ENCODE measurements at places on chromosomes 6 and 20.

GRCh38 chr6:91864911-91865310, 1278.0 kb upstream of the MAP3K7 start:
- no peak for DNase-seq
- H3K4me1 ChIP-seq = no peaks in the 10 kb centered on the region
- H3K27ac ChIP-seq = no peak overlapping the region
- no peaks in the 10 kb centered on the region for H3K27me3 ChIP-seq
- no peak overlapping the region for H3K4me3 ChIP-seq

GRCh38 chr6:40582892-40583291, 4.3 kb downstream of the LRFN2 start:
- H3K27me3 ChIP-seq = peaks cover 31% of the 10 kb centered on the region
- no peak overlapping the region for H3K4me3 ChIP-seq
- peaks cover 16% of the 10 kb centered on the region for H3K4me1 ChIP-seq

DNA sequence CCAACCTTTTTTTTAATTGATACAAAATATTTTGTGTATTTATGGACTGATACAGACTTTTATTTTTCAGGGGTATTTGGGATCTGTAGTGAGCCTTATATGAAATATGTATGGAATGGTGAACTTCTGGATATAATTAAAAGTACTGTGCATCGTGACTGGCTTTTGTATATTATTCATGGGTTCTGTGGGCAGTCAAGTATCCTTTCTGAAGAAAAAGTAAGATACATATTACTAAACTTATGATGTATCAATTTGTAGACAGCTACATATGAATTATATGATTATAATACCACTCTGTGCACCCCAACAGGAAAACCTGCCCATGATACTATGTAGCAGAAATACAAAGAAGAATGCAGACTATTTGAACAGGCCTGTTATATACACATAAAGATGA, 47.2 kb downstream of the FIG4 start:
- H3K4me1 ChIP-seq = no peaks in the 10 kb centered on the region
- H3K27me3 ChIP-seq = no peaks in the 10 kb centered on the region
- H3K27ac ChIP-seq = no peak overlapping the region
- H3K36me3 ChIP-seq = peaks cover 1% of the 10 kb centered on the region
- no peak overlapping the region for H3K4me3 ChIP-seq

DNA sequence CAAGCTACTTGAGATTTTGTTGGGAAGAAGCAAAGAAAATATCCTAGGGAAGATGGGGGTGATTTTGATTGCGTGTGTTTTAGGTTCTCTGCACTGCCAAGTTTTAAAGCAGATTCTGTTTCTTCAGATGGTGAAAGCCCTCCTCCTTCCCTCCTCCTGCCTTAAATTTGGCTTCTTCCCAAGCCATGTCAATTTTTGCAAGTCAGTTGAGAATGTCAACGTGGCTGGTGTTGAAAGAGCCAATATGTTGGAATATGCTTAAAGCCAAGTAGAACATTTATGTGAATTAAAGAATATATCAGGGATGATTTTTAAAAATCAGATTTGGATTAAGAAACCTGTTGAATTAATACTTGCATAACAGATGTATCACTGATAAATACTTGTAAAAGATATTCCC, 270.8 kb downstream of the ARID1B start:
- DNase-seq = no peak
- no peaks in the 10 kb centered on the region for H3K27me3 ChIP-seq
- H3K4me3 ChIP-seq = no peak overlapping the region
- H3K36me3 ChIP-seq = peaks cover 7% of the 10 kb centered on the region
- peaks cover 14% of the 10 kb centered on the region for H3K4me1 ChIP-seq

DNA sequence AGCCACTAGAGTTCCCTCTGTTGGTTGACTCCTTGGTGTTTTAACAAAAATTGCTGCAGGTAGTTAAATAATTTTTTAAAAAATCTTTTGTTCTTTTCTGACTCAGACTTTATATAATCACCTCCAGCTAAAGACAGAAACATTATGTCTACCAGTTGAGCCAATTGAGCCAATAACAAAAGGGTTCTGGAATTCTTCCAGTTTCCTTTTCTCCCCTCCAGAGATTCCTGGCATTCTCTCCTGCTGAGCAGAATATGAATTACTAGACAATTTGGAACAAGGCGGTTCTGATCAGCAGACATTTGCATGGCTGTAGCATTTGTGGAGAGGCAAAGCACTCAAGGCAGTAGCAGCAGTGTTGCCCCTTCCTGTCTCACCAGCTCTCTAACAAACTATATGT, 144.0 kb upstream of the SLC35B3 start:
- H3K27ac ChIP-seq = no peak overlapping the region
- H3K4me1 ChIP-seq = no peaks in the 10 kb centered on the region
- no peaks in the 10 kb centered on the region for H3K36me3 ChIP-seq
- H3K4me3 ChIP-seq = no peak overlapping the region
- H3K27me3 ChIP-seq = no peaks in the 10 kb centered on the region
- DNase-seq = no peak
